Endothelial cell (in vitro differentiated cells): ENCODE measurements at places on chromosomes 2 and 18.

GRCh38 chr18:21703241-21703820, 1.2 kb downstream of the ABHD3 start:
- no peak for DNase-seq

- no peak for DNase-seq
These were observed 46.4 kb downstream of the RALB start for GRCh38 chr2:120299004-120299403.

DNA sequence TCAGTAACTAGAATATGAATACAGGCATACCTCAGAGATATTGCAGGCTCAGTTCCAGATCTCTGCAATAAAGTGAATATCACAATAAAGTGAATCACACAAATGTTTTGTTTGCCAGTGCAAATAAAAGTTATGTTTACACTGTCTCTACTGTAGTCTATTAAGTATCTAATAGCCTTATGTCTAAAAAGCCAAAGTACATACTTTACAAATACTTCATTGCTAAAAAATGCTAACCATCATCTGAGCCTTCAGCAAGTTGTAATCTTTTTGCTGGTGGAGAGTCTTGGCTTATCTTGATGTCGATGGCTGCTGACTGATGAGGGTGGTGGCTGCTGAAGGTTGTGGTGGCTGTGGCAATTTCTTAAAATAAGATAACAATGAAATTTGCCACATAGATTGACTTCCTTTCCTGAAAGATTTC, 159.4 kb downstream of the MYO1B start:
- DNase-seq = no peak

- no peak for DNase-seq
These were observed 17.5 kb upstream of the LONRF2 start for GRCh38 chr2:100339823-100340222.

- no peak for DNase-seq
These were observed 806 bp downstream of the ZNF407 start for GRCh38 chr18:74598350-74599001.
